ENCODE measurements at places on chromosomes 11 and 22.
A peak's percentile ranks its signal among the peaks of the same experiment; 100 is the strongest.

DNA sequence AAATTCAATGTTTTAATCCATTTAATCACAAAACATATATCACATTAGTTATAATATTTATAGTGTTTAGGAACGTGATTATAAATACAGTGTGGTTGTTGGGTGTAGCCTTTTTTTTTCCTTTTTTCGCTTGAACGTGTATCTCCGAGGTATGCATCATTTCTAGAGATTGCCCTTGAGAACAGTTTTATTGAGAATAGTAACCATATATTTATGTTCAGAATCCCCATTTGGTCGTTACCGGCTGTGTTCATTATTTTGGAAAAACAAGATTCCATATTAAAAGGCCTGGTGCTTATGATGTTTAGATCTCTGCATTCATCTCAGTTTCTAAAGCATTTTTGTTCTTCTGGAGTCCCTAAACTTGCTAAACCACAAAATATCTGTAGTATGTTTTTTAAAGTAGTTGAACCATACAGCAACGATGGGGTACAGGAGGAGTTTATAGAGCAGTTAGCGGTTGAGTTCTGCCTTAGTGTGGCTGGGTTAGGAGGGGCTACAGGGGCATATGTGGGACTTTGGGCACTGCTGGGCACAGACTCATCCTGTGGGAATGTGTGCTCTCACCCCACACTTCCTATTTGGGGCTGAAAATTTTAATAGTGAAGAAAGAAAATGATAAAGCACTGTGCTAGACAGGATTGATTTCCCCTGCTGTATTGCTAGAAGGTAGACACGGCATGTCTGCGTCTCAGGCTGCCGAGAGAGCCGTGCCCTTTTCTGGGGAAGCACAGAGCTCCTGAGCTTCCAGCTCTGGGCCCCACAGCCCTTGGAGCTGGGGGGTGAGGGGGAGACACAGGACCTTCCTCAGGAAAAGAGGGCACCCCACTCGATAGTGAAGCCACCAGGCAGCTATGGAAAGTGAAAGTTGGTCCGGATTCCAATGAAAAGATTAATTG, 81.5 kb upstream of the PPARA start:
- peak; percentile 85 for DNase-seq

- peak; percentile 66 for DNase-seq
Measured at GRCh38 chr11:86919557-86920210, 35.5 kb downstream of the FZD4 start.

- DNase-seq, result no peak
Measured at GRCh38 chr11:32947978-32948377, 55.4 kb downstream of the QSER1 start.

DNA sequence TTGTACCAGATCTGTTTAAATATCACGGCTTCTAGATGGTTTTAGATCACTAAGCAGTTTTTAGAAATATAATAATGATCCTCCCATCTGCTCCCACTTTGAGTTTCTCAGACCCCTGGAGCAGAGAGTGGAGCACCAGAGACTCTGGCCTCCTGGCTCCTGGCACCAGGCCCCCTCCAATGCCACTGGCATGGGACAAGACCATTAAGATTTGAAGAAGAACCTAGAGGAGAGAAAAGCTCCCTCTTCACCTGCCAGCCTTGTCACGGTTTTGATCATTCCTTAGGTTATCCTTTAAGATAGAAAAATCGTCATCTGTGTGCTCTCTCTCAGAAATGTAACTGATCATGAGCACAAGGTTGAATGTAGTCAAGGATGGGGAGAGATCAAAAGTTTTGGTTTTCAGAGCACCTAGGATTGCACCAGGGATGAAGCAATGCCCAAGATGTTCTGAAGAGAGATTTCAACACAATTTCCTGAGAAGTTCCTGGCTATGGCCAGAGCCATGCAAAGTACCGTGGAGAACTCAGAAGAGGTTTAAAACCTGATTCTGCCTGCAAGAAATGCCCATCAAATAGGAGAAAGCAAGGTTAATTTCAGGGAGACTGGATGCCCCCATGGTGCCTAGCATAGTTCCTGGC, 22.2 kb downstream of the IL10RA start:
- DNase-seq, result no peak

GRCh38 chr11:91129596-91129995, 906.7 kb upstream of the CHORDC1 start:
- DNase-seq, result no peak

GRCh38 chr11:131666006-131666405, 295.6 kb downstream of the NTM start:
- no peak for DNase-seq

All from kidney tubule cell (primary cell).